Fibroblast of skin of scalp (primary cell): ENCODE measurements at places on chromosomes 7 and 10.

DNA sequence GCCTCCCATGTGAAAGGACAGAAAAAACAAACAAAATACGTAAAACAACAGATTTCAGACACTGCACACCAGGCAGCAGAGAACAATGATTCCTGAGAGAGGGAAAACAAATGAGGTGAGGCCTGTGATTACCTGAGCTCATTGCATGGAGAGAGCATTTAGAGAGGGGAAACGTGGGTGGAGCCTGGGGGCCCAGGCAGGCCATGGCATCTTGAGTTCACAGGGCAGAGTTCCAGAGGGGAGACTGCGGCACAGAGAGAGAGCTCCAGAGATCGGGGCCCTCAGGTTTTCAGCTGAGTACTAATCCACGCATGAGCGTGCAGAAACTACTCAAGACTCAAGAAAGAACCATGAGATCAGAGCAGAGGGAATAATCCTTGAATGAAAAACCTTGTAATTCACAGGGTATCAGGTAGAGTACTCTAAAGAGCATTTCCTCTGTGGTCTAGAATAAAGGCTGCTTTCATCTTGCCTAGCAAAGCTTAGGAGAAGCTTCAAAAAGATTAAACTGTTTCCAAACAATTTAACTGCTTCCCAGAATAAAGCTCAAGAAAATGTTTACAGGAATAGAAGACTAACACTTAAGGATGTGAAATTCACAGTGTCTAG, 46.6 kb upstream of the ARHGAP12 start:
- DNase-seq: no peak

GRCh38 chr10:14625765-14626525, 148.8 kb downstream of the FAM107B start:
- no peak for DNase-seq

- DNase-seq: no peak
Observed at GRCh38 chr10:81843042-81843441, 32.0 kb upstream of the NRG3 start.

GRCh38 chr7:39735903-39736302, 112.5 kb downstream of the RALA start:
- DNase-seq: peak; percentile 81

- no peak for DNase-seq
Observed at GRCh38 chr10:44807451-44807850, 103.7 kb upstream of the TMEM72 start.

DNA sequence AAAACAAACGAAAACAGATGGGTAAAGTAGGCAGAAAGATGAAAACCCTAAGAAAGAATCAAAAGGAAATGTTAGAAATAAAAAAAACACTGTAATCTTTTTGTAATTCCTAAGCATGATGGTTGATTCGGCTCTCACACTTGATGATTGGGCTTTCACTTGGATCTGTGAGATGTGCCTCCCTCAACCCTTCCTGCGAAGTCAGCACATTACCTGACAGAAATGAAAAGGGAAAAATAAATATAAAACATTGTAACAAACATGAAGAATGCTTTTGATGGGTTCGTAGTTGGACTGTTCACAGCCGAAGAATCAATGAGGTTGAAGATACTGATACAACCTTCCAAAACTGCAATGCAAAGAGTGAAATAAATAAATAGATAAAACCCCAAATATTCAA, 99.8 kb downstream of the AKR1D1 start:
- DNase-seq: no peak

DNA sequence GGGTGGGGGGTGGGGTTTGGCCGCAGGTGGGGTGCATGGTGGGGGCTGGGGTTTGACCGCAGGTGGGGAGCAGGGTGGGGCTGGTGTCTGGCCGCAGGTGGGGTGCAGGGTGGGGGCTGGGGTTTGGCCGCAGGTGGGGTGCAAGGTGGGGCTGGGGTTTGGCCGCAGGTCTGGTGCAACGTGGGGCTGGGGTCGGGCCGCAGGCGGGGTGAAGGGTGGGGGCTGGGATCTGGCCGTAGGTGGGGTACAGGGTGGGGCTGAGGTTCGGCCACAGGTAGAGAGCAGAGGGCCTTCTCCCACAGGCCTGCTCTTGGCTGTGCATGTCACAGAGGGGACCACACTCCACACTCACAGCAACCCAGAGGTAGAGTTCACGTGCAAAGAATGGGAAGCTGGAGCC, 586.6 kb downstream of the PTPRN2 start:
- no peak for DNase-seq

GRCh38 chr7:94509264-94509886, at the start of gene CASD1:
TSS of gene CASD1 (plus strand) at chr7:94509809. CDS start at chr7:94510085, 276 bp downstream.
- DNase-seq: peak; percentile 53

GRCh38 chr10:117734731-117735405, 192.3 kb downstream of the EMX2 start:
- DNase-seq: no peak

DNA sequence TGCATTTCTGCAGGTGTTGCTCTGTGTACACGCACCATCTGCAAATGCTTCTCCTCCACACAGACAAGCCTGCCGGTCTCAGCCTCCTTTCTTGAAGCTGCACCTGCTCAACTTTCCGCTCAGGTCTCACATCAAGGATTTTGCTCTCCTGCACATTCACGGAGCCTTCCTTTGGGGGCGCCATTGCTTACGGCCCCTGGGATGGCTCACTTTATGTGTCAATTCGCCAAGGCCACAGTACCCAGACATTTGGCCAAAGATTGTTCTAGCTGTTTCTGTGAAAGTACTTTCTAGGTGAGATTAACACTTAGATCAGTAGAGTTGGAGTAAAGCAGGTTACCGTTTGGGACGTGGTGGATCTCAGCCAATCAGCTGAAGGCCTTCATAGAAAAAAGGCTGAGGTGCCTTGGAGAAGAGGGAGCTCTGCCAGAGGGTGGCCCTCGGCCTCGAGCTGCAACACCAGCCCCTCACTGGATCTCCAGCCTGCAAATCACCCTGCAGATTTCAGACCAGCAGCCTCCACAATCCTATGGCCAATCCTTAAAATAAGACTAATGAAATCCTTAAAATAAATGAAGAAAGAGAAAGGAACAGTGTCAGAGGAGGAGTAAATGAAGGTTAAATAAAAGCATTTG, 39.9 kb upstream of the PPP2R2D start:
- DNase-seq: no peak

- peak; percentile 65 for DNase-seq
Observed at GRCh38 chr7:39952374-39952773, 2.3 kb downstream of the CDK13 start.

- DNase-seq: peak; percentile 88
Observed at GRCh38 chr10:60661637-60662036, 116.6 kb upstream of the CDK1 start.

DNA sequence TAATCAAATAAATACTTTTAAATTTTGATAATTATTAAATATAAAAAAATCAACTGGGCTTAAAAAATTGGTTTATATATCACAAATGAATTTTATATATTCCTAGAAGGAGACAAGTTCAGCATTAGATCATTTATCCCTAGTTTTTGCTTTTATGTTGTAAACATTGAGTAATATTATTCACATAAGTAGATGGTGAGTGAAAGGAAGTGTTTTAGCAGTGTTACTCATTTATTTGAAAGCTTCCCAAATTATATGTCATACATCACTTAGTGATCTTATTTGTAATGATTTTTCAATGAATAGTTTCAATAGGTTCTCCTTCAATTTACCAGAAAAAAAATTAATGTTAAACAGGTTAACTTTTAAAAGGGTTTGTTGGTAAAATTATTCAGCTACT, 15.8 kb downstream of the KLLN start:
- DNase-seq: no peak

DNA sequence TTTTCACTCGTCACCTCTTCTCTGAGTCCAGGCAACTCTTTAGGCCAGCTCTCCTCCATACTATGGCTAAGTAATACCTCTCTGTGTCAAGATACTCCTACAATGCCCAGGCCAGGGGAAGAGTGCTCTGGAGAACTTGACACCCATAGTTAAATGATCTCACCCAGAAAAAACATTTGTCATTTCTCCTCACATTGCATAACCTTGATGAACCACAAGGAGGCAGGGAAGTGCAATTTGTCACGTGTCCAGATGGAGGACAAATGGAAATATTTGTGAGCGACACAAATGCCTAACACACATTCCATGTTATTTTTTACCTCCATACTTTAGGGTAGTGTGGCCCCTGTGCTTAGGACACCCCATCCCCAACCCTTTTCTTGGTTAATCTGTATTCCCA, 78.3 kb downstream of the HTR7 start:
- peak; percentile 11 for DNase-seq

- DNase-seq: no peak
Observed at GRCh38 chr10:117486606-117487005, 55.9 kb upstream of the EMX2 start.

DNA sequence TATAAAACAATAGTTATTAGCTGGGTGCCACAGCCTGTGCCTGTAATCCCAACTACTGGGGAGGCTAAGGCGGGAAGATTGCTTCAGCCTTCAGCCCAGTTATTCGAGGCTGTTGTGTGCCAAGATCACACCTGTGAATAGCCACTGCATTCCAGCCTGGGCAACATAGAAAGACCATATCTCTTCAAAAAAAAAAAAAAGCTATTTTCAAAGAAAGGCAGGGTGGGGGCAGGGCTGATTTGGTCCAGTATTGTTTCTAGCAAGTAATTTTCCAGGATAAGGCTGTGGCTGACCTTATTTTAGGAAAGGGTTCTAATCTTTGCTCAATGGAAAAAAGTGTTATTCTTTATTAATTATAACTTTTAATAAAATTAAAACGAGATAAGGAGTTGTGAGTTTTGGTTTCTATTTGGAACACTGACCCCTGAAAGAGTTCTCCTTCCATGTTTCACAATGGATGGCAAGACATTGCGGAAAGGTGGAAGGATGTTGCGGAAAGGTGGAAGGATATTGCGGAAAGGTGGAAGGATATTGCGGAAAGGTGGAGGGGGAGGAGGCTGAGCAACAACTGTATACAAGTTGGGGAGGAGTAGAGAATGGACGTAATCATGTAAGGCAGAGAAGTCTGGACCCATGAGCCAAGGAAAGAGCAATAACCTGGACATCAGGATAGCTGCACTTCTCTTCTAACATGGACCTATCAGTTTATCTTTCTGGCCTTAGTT, 1.5 kb upstream of the C1GALT1 start:
- DNase-seq: no peak

GRCh38 chr10:124722798-124723783, 21.1 kb downstream of the FAM53B start:
- no peak for DNase-seq

GRCh38 chr10:100183481-100183880, 2.3 kb downstream of the ERLIN1 start:
- no peak for DNase-seq

- no peak for DNase-seq
Observed at GRCh38 chr10:128567551-128567950, 441.3 kb upstream of the MKI67 start.

- no peak for DNase-seq
Observed at GRCh38 chr7:45151131-45151684, 6.4 kb upstream of the RAMP3 start.

DNA sequence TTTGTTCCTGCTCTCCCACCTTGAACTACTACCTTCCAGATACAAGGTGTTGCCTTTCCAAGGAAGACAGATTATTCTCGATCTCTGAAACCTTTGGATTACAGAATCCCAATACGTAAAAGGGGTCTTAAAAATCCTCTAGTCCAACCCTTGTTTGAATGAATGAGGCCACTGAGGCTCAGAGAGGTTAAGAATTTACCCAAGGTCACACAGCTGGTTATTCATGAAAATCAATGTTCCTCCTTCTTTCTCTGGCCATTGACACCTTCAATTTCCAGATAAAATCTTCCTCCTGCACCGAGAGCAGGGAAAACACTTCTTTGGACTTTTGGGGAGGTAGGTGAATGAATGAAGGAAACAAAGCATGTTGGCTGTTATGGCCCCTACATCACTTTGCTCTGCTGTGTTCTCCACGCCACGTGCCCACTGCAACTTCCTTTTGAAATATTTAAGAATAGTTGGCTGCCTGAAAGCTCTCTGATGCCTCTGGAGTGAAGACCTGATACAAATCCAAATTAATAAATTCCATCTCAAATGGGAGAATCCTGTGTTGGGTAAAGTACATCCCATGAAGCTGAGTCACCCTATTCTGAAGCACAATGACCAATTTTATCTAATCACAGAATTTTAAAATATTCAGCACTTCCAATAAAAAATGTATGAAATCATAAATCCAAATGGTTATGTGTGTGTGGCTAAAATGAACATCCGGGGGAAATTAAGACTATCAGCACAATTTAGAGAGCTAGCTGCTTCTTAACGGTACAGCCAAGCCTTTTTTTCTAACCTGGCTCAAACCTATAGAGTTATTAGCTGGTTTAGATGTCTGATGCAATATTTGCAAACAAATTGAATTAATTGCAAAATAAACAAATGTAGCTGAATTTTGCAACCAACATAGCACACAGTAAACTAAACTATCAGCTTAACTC, 7.3 kb downstream of the SVIL start:
- peak; percentile 73 for DNase-seq

DNA sequence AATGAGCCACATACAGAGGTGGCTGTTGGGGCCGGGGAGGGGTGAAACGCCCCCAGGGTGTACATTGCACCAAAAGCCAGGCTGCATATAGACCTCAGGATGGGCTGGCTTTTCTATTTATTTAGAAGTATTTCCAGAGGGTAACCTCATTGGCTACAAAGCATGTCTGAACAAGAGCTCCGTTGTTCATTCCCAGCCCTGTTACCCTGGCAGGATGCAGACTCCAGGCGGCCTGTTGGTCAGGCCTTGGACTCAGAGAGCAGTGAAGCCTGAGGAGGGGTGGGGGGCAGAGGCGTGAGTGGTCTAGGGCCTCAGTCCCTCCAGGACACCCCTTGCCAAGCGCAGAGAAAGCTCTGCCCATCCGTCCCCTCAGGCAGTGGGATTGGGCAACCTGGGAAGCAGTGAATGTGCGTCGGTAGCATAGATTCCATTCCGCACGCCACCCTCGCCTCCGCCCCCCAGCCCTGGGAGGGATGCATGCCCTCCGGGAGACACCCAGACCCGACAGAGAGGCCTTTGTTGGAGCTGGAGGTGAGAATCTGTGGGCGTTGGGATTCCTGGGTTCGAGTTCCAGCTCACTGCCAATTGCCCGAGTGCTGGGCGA, 41.9 kb downstream of the TCF7L2 start:
- no peak for DNase-seq

DNA sequence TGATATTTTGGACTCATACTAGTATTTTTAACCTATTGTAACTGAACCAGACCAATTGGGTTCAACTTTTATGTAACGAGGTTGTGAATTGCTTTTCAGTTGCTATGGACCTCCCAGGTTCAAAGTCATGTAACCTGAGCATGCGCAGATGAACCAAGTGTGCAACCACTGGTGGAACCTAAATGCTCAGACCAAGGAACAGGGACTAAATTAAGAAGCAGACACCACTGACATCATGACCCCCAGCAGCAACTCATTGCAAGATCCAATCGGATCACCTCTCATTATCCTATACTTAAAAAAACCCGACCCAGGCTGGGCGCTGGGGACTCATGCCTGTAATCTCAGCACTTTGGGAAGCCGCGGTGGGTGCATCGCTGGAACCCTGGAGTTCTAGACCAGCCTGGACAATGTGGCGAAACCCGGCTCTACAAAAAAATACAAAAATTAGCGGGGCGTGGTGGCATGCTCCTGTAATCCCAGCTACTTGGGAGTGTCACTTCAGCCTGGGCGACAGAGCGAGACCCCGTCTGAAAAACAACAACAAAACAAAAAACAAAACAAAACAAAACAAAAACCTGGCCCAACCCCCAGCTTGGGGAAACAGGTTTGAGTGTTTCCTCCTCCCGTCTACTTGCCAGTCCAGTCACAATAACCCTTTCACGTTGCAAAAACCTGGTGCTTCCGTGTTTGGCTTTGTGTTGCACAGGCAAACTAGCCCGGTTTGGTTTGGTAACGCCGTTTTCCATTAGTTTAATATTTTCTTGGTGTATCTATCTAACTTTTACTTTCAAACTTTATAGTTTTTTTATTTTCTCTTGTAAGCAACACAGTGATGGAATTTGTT, 11.3 kb upstream of the ZNF518A start:
- no peak for DNase-seq
